Activated CD8-positive, alpha-beta memory T cell treated with anti-CD3 and anti-CD28 coated beads, Interleukin-2, amount 50 U/mL, for 4 hours (primary cell): ENCODE measurements at places on chromosomes 6 and 20.
A peak's percentile ranks its signal among the peaks of the same experiment; 100 is the strongest.

DNA sequence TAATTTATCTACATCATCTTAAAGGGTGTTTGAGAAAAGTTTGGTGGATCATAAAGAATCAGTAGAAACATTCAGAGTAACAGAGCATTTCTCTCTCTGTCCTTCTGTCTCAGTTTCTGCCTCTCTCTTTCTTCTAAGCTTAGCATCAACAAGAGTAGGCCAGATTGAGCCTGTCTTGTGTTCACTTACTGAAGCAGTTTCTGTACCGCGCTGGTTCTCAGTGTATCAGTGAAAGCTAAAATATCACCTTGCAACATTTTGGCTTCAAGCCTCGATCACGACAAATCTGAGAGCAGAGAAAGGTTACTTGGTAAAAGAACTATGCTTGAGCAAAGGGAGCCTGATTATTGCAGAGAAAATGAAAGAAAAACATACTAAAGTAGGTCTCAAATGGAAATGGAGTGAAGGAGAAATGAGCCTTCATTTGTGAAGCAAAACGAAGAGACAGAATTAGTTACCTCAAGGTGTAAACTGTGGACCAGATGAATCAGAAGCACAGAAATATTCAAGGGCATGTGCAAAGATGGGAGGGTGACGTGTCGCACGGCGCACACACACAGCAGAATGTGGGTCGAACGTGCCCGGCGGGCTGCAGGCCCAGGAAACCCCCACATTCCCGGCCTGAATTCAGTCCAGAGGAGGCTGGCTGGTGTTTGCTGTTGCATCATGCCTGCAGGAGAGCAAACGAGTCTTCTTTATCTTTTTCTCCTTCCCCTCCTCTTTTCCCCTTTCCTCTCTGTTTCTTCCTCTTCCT is 509.3 kb downstream of the QKI start:
- DNase-seq = no peak

DNA sequence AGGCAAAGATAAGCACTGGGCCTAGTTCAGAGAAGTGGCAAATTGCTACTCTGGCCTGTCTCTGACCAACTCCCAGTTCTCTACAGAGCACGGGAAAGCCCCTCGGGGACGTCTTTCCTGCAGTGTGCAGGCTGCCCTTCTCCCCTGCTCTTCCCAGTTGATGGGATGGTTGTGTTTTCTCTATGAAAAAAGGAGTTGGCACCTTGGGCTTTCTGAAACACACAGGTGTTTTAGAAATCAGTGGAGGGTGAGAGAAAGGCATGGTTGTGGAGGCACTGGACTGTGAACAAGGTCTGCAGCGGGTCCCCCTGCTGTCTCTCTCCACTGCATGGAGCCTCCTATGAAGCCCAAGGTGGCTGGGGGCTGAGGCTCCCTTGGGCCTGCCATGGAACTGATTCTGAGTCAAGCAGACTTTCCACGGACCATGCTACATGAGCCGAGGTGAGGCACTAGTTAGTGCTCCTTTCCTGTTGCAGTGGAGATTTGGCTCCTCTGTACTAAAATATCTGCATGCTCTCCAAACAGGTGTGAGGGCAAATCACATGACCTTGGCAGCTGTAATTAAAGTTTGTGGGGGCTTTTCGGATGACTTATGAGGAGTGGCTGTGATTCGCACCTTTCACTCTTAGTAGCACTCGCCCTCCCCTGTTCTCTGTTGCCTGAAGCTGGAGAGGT is 16.3 kb downstream of the GTSF1L start:
- DNase-seq = no peak

GRCh38 chr6:8658416-8658815 is 223.1 kb upstream of the SLC35B3 start:
- no peak for DNase-seq

GRCh38 chr6:36840432-36841403 is 1.5 kb upstream of the CPNE5 start:
- peak; percentile 38 for DNase-seq

- no peak for DNase-seq
These were observed 20.1 kb downstream of the DCBLD1 start for GRCh38 chr6:117502580-117502979.

GRCh38 chr6:129516787-129517186 is 193.2 kb downstream of the ARHGAP18 start:
- DNase-seq = no peak

GRCh38 chr20:24654425-24654824 is 185.0 kb downstream of the SYNDIG1 start:
- DNase-seq = no peak

- DNase-seq = no peak
These were observed 6.7 kb upstream of the ZFAND3 start for GRCh38 chr6:37812841-37813240.

GRCh38 chr20:3785240-3786125 is 1.1 kb downstream of the CENPB start:
- no peak for DNase-seq

- DNase-seq = peak; percentile 13
These were observed 45.2 kb downstream of the DSTN start for GRCh38 chr20:17614812-17615644.

DNA sequence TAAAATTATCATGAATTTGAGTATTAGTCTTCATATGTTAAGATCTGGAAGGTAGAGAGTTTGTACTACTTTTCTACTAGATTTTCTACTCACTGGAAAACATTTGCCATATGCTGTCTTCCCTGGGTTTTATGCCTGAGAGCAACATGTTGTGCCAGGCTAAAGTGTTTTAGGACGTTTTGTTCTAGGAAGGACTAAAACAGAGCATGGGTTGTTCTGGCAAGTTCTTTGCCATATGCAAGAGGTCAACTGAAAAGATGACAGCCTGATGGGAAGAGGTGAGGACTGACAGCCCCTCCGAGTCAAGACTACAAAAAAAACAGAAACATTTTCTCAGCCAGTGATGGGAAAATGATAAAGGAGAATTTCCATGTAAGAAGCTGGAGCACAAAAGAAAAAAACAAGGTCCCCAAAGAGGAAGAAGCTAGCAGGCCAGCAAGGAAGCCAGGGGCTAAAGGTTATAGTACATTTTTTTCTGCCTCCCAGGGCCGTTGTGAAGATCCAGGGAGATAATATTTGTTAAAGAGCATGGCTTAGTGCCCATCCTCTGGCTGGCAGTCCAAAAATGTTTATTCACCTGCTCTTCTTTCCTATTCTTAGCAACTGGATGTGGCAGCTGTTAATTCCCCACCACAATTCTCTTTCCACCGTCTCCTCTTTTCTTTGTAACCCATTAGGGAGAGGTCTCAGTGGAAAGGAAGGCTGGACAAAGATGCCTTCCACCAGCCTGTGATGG is 7.8 kb downstream of the SCGN start:
- no peak for DNase-seq

DNA sequence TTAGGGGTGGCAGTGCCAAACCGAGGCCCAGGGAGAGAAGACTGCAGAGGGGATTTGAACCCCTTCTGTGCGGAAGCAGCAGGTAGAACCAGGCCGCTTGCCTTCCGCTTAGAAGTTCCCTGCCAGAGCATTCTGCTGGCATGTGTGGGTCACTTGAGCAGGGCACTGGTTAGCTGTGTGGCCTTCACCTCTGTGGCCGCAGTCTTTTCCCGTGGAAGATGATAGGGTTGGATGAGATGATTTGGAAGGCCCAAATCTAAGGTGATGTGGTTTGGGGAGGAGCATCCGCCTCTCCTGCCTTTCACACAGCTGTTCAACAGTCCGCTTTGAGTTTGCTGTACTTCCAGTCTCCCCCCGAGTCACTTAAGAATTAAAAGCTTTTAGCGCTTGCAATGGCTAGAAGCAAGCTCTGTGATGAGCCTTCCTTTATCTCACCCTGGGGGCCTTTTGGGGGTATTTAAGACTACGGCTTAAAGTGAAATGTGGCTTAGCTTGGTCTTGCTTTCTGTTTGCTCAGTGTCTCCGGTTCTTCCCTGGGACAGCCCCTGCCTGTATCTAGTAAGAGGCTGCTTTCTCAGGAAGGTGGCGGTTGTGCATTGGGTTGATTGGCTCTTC is 743 bp downstream of the CMTR1 start:
- DNase-seq = peak; percentile 18

GRCh38 chr20:32252189-32252588 is 25.3 kb upstream of the KIF3B start:
- DNase-seq = peak; percentile 74

- no peak for DNase-seq
These were observed 30.2 kb downstream of the TRAM2 start for GRCh38 chr6:52546678-52547077.

GRCh38 chr6:154440022-154440421 is 70.5 kb downstream of the CNKSR3 start:
- DNase-seq = no peak

GRCh38 chr6:158018851-158019361 is 37.2 kb downstream of the SYNJ2 start:
- no peak for DNase-seq

DNA sequence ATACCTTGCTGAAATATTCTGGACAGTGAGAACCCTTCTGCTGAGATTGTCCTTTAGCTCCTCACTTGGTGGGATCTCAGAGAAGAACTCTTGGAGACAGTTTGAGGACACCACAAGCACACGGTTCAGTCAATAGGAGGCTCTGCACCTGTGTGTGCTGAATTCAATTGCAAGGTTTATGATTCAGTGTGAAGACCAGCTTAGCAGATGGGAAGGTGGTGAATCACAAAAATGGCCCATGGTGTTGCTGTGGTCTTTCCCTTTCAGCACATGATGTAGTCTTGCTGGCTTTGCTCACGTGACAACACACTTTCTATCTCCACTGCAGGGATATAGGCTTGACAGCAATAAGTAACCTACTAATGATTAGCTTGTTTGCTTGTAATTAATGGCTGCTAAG is 270.3 kb downstream of the SLC24A3 start:
- DNase-seq = no peak

DNA sequence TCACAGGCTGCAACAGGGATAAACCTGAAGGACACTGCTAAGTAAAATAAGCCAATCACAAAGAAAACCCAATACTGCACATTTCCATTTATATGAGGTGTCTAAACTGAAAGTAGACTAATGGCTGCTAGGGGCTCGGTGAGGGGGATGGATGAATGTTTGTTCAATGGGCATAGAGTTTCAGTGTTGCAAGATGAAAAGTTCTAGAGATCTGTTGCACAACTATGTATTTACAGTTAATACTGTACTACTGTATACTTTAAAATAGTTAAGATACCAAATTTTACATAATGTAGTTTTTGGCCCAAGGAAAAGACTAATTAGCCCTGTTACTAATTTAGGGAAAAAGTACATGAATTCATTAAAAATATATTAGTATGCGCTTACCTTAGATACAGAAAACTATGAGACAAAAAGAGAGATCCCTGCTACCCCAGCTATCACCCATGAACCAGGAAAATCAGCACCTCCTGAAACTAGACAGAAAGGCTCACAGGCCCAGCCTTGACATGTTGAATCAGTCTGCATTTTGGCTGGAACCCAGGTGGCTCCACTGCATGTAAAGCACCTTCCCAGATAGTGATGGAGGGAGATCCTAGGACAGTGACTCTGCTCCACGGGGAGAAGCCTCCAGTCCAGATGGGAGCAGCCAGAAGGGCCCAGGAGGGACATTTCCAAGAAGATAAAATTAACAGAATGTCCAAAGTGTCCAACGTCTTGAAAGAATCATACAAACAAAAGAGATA is 16.1 kb downstream of the HLA-F start:
- DNase-seq = no peak

DNA sequence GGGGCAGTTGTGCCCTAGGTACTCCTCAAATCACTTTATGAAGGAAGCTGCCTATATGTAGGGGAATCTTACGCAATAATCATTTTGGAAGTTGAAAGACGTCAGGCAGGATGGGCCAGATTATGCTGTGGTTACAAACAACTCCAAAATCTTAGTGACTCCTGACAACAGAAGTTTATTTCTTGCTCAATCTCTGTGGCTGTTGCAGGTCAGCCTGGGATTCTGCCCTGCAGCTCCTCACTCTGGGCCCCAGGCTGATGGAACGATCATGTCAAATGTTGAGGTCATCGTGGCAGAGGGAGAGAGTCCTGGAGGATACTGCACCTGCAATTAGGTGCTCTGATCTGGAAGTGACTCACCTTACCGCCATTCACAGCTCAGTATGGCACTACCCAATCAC is 88.4 kb downstream of the ZDHHC14 start:
- DNase-seq = no peak

- DNase-seq = no peak
These were observed 15.9 kb upstream of the ADGRF1 start for GRCh38 chr6:47057830-47058540.

- DNase-seq = no peak
These were observed 126.3 kb downstream of the COL12A1 start for GRCh38 chr6:75079589-75079988.

DNA sequence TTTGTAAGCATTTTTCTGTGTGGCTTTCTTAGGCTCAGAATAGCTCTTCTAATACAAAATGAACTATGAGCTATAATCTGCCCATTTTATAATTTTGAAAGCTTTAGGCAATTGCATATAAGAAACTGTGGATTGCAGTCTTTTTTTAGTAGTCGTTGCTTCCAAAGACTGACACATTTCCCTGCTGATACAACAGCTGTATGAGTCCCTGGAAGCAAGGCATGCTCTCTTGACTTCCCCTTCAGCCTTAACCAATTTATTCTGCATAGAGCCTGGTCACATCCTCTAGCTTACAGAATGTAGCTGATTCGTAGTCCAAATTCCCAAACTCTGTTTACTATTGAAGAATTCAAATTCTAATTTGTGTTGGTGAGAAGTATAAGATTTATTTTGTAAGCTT is 155.3 kb upstream of the EYA4 start:
- no peak for DNase-seq

DNA sequence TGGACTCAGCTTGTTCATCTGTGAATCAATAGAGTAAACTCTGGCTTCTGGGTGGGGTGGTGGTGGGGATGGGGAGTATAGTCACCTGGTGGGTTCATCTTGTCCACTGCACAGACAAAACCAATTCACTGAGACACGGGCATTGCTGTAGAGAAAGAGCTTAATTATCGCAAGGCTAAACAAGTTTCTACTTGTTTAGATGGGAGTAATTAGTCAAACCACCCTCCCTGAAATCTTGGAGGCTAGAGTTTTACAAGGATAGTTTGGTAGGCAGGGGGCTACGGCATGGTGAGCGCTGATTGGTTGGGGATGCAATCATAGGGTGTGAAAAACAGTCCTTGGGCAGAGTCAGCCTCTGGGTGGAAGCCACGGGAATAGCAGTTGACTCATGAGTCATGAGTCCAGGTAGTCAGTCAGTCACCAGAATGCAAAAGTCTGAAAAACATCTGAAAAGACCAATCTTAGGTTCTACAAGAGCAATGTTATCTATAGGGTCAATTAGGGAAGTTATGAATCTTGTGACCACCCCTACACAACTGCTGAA is 77.8 kb downstream of the STMND1 start:
- no peak for DNase-seq

GRCh38 chr6:138728662-138729061 is 44.9 kb upstream of the CCDC28A start:
- DNase-seq = no peak

- DNase-seq = no peak
These were observed 162.5 kb downstream of the WDR27 start for GRCh38 chr6:169539176-169539897.

DNA sequence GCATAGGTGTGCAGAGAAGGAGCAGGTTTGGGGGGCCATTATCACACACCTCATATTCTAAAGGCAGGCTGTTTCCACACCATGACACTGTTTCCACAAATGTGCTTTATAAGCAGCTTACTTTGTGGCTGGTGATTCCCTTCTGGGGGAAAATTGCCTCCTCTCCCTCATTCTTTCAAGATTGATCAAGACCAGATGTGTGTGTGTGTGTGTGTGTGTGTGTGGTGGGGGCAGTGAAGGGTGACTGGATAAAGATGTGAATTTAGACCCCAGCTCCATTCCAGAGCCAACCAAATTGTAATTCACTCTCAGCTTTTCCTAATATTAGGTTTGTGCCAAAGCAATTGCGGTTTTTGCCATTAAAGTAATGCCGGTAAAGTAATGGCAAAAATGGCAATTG is 45.6 kb downstream of the EDN3 start:
- DNase-seq = no peak
